Nucleus accumbens (tissue), 56 donors: ENCODE measurements at places on chromosomes 16 and 17.

DNA sequence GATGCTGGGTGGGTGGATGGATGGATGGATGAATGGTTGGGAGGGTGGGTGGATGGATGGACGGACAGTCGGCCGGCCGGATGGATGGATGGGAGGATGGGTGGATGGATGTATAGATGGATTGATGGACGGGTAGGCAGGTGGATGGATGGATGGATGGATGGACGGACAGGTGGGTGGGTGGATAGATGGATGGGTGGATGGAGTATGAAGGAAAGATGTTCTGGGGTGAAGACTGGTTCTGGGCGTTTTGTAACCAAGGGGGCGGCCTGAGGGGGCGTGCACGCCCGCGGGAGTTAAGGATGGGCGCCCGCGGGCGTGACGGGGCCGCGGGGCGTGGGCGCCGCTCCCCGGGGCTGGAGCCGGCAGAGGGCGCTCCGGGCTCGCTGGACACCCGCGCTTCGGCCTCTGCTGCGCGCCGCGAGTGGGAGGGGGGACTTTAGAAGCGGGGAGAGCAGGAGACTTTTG lies at the start of gene NECAB2:
Gene NECAB2, plus strand, starts transcription at position 407 of the 468 bp plus-strand sequence. CDS start 405 bp downstream, outside the sequence.
- DNase-seq, result no peak

DNA sequence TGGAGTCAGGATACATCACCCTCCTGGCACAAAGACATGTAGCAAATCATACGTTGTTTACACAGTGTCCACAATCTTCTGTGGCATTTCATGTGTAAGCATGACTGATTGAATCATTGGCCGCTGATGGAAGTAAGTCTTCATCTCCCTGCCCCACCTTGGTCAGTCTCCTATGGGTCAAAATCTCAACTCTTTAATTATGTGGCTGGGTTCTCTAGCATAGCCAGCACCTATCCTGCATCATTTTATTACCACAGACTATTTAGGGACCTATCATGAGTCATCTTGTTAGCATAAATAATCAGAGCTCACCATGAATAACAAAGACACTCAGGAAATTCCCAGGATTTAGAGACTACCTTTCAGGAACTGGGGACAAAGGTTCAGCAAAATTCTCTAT lies 15.9 kb downstream of the TANC2 start:
- DNase-seq, result no peak

DNA sequence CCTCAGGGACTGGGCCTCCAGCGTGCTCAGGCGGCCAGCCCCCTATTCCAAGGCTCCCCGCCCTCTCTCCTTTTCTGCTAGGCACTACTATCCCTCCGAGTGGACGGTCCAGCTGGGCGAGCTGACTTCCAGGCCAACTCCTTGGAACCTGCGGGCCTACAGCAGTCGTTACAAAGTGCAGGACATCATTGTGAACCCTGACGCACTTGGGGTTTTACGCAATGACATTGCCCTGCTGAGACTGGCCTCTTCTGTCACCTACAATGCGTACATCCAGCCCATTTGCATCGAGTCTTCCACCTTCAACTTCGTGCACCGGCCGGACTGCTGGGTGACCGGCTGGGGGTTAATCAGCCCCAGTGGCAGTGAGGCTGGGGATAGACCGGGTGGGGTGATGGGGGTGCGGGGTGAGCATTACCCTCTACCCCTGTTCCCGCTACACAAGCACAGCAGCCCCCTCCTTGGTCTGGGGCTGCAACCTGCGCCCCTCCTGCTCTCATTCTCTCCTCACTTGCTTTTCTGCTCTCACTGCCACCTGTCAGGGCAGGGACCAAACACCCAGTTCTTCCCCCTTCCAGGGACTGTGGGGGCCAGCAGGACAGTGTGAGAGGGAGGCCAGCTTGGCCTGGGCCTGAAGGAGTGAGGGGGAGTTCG lies 1.1 kb downstream of the PRSS41 start:
- no peak for DNase-seq

DNA sequence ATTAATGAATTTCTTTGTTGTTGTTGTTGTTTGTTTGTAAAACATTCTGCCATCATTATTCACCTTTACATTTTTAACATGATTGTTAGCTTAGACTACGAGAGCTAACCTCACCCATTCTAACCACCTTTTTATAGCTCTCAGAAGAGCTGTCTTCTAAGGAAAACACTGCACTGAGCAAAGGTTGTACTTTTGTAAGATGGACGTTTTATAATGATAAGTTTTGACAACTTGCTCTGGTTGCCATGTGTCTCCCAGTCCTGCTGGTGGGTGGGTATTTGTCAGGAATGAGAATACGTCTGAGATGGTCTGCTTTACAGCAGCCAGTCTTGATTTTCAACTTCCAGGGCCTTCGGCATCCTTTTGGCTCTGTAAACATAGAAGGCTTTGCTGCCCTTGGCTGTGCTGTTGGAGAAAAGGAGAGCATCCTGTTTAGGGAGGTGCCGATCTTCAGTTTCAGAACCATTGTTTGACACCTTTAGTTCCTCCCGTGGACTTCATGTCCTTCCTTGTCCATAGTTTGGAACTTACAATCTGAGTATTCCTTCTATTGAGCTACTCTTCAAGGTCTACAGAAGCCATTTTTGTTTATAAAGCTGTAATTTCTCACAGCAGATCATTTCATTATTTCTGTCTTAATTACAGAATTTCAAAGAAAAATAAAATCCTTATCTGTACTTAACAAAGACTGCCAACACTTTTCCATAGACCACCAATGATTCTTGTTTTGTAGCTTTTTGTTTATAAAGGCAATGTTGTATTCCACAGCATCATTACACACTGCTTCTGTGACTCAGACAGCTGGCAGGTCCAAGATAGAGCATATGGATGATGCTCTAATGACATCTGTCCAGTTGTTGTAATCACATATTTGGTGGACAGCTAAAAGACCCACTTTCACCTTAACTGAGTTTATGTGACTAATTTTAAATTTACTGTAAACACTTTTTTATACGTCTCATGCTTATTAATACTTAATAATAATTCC lies 270.1 kb upstream of the TBX2 start:
- DNase-seq, result no peak

DNA sequence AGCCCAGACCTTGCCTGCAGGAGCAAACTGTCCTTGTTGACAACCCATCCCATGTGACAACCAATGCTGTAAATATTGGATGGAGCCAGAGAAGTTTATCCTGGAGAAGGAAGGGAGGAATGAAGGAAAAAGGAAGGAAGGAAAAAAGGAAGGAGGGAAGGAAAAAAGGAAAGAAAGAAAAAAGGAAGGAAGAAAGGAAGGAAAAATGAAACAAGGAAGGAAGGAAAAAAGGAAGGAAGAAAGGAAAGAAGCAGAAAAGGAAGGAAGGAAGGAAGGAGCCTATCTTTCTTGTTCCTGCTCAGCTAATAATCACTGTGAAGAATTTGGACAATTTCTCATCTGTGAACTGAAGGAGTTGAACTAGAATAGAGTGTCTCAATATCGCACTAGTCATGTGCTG lies 56.1 kb downstream of the ACSM2B start:
- DNase-seq, result no peak

- DNase-seq, result peak; percentile 14
Observed at GRCh38 chr16:10181196-10182162, 749 bp downstream of the GRIN2A start.

GRCh38 chr17:67315865-67316264 lies 50.5 kb downstream of the PSMD12 start:
- DNase-seq, result no peak

- no peak for DNase-seq
Observed at GRCh38 chr16:81796035-81796434, 16.9 kb downstream of the PLCG2 start.

DNA sequence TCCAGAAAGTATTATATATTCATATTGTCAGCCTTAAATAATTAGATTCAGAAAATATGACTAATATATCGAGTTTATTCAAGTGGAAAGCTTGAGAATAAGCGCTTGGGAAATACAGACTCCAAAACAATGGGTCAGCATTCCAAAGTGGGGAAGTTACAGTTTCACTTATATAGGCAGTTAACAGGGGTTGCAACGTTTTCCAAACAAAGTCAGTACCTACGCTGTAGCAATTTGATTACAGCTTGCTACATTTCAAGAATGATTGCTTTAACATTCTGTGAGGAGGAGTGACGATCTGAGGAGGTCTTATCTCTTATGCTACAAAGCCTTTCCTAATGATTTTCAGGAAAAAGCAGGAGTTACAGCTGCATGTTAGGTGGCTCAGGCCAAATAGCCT lies 34.2 kb upstream of the HS3ST3A1 start:
- no peak for DNase-seq

GRCh38 chr16:17159617-17160016 lies 311.1 kb downstream of the XYLT1 start:
- DNase-seq, result no peak

DNA sequence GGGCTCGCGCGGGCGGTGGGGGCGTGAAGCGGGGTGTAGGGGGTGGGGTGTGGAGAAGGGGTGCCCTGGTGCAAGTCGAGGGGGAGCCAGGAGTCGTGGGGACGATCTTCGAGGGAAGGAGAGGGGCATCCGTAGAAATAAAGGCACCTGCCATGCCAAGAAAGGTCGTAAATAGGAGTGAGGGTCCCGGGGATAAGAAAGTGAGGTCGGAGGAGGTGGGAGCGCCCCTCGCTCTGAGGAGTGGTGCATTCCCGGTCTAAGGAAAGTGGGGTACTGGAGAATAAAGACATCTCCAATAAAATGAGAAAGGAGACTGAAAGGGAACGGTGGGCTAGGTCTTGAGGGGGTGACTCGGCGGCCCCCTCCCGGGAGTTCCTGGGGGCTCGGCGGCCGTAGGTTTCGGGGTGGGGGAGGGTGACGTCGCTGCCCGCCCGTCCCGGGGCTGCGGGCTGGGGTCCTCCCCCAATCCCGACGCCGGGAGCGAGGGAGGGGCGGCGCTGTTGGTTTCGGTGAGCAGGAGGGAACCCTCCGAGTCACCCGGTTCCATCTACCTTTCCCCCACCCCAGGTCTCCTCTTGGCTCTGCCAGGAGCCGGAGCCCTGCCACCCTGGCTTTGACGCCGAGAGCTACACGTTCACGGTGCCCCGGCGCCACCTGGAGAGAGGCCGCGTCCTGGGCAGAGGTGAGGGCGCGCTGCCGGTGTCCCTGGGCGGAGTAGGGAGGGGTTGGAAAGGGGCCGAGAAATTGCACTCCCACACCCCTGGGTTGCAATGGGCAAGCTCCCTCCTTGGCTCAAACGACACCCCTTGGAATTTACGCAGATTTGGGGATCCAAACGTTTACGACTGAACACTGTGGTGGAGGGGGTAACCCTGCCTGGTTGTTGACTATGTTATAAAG lies 888 bp downstream of the CDH1 start:
- DNase-seq, result no peak

DNA sequence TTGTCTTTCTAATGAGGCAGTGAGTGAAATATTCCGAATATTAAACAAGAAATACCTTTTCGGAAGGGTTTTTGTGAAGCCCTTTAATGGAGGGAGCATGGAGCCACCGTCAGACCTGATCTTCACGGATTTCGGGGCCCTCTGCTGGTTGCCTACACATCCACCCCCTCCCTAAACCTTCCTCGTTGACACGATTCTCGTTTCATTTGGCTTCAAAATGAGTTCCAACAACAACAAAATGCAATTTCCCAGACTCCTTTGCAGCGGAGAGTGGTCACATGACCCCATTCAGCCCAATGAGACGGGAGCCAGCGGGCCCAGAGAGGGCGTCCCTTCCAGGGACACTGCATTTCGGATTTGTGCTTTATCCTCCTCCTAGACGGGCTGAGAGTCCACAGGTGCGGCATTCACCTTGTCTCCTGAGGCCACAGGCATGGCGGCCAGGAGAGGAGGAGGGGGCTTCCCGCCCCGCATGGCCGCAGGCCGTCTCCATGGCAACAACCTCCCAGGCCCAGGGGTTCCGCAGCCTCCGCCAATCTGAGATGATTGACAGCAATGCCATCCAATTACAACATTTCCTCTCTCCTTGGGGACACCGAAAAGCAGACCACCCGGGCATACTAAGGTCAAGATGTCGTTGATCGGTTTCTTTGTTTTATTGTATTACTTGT lies 259.8 kb downstream of the C16orf95 start:
- no peak for DNase-seq

- no peak for DNase-seq
Observed at GRCh38 chr16:17412221-17412620, 58.5 kb downstream of the XYLT1 start.

- no peak for DNase-seq
Observed at GRCh38 chr16:79287424-79287917, 313.1 kb downstream of the MAF start.

DNA sequence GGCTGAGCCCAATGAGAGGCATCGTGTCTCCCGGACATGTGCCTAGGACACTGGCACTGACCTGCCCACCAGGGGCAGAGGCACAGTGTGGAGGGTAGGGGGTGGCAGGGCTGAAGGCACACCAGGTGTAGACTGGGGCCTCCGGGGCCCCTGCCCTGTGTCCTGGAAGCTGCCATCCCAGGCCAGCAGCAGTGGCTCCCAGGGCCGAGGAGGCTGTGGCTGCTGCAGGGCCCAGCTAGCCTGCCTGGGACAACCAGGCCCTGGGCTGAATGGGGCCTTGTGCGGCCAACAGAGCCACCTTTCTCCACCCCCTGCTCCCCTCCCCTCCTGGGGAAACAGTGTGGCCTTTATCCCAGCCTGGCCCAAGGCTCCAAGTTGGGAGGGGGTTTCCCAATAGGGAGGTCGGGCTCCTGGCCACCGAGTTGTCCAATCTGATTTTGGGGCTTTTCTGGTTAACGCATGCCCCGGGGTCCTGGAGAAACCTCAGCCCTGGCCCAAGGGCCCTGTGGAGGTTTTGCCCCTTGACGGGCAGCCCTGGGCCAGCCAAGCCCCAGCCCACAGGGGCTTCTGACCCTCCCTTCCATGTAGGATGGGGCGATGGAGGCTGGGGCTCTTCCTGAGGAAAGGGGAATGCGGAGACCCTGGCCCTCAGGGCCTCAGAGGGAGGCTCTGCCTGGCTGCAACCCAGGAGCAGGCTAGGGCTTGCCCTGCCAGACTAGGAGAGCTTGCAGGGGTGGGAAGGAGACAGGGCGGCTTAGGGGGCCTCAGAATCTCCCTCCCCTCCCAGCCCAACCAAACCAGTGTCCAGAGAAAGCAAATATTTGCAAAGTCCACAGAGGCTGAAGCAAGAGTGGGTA lies 4.2 kb downstream of the MTSS2 start:
- peak; percentile 70 for DNase-seq

- peak; percentile 39 for DNase-seq
Observed at GRCh38 chr17:79843816-79844800, 4.9 kb upstream of the CBX4 start.

- DNase-seq, result no peak
Observed at GRCh38 chr16:57764341-57765159, 29.0 kb downstream of the KATNB1 start.

DNA sequence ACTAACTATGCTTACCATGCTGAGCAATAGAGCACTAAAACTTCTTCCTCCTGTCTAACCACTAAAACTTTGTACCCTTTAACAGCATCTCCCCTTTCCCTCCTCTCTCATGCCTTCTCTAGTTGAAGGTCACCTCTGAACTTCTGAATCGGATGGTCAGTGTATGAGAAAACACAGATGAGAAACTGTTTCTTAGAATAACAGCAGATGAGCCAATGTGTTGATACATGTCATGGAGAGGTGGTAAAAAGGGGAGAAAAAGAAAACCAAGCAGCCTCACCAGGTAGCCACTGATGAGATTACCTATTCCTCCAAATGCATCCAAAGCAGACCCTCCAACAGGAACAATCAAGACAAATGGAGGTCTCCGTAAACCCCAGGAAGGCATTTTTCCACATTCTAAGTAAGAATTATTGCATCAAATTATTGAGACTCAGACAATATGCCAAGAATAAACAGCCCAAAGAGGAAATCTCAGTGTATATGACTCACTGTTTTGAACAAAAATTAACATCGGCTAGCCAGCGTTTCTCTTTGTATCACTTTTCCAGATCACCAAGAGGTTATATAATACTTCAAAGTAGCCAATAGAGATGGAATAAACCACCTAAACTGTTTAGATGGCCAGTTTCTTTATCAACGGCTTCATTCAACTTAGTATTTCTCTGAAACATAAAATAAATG lies 793.3 kb upstream of the SOX9 start:
- DNase-seq, result no peak

- DNase-seq, result no peak
Observed at GRCh38 chr17:17590883-17591354, 589 bp downstream of the PEMT start.
